ENCODE measurements at places on chromosomes 11 and 22. TPM values are rescaled to one million over a fixed set of nuclear protein-coding genes. Genes with fewer than 3 reads are reported as not detected.

The CASP1 gene
- 32.0 TPM for total RNA-seq

The C1QTNF5 gene
- 153 TPM for total RNA-seq

The UPK3A gene
- not detected for total RNA-seq

The BRMS1 gene
- 60.6 TPM for total RNA-seq

The ZMAT5 gene
- total RNA-seq: 18.6 TPM

The MUC6 gene
- total RNA-seq: not detected

The RASD2 gene
- total RNA-seq: 0.29 TPM

The LSP1 gene
- total RNA-seq: 1.1 TPM

The SCGB1D4 gene
- total RNA-seq: not detected

The SYT7 gene
- 1.3 TPM for total RNA-seq

The OR56A5 gene
- not detected for total RNA-seq

The PATE2 gene
- 0.93 TPM for total RNA-seq

The CELSR1 gene
- 9.5 TPM for total RNA-seq

The EHF gene
- total RNA-seq: not detected

The PVALB gene
- 0.58 TPM for total RNA-seq

The GPR83 gene
- total RNA-seq: not detected

The PHOX2A gene
- total RNA-seq: not detected

The LYVE1 gene
- total RNA-seq: 254 TPM

The USP2 gene
- total RNA-seq: 0.41 TPM

The FAM227A gene
- 1.9 TPM for total RNA-seq

The ANO1 gene
- total RNA-seq: 3.0 TPM

The COA4 gene
- 63.8 TPM for total RNA-seq

The ALDH3B1 gene
- 2.9 TPM for total RNA-seq

The NLRP14 gene
- not detected for total RNA-seq

The OR4A15 gene
- not detected for total RNA-seq

The NRXN2 gene
- not detected for total RNA-seq

The APOC3 gene
- total RNA-seq: not detected

The ANO3 gene
- not detected for total RNA-seq

The SMC1B gene
- not detected for total RNA-seq

The C1QTNF4 gene
- 0.29 TPM for total RNA-seq

The SLC25A18 gene
- total RNA-seq: not detected

The SHISAL1 gene
- 0.97 TPM for total RNA-seq

The MAJIN gene
- total RNA-seq: 0.68 TPM

The OR10A2 gene
- total RNA-seq: not detected

The THRSP gene
- not detected for total RNA-seq

The KRTAP5-1 gene
- not detected for total RNA-seq

The TUB gene
- 1.8 TPM for total RNA-seq

The NTM gene
- 13.2 TPM for total RNA-seq

The EIF3D gene
- total RNA-seq: 360 TPM

The ANO5 gene
- total RNA-seq: 0.58 TPM

The DDX25 gene
- not detected for total RNA-seq

The FGF4 gene
- not detected for total RNA-seq

The PATE4 gene
- not detected for total RNA-seq

The MMP26 gene
- not detected for total RNA-seq

Measured in glomerular endothelial cell (primary cell).